Activated T-cell treated with anti-CD3 and anti-CD28 coated beads, Interleukin-2, amount 50 U/mL, for 1 hour (primary cell): ENCODE measurements at places on chromosomes 11 and 22.

DNA sequence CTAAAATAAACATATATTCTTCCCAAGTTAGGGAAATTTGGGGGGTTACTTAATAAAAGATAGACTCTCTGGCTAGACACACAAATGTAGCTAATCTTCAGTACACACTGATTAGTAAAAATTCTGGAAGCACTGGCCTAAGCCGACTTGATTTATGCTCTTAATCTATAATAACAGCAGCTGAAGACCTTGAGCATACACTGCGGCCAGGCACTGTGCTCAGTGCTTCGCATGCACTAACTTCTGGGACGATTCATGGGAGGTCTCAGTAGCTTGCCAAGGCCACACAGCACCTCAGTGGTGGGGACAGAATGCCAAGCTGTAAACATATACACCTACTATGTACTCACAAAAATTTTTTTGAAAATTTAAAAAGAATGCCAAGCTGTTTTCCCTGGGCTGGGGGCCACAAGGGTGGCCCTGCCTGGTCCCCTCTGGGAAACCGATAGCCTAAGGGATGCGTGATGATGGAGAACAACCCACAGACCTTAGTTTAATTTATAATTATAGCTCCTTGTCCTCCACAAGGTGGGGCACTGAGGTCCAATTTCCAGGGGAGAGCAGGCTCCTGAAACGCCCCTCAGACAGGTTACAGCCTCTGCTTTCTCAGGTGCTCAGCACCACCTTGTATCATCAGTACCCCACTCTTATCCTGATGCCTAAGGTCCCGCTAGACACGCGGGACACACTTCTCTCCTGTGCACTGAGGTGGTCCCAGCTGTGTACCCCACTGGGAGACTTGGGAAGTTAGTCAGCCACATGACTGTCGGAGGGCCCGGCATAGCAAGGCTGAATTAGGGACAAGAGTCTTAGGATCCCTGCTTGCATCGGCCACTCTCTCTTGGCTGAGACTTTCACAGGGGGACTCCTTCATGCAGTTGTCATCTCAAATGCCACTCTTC, 20.1 kb downstream of the SERPIND1 start:
- no peak for DNase-seq

GRCh38 chr22:39238966-39239505, 5.7 kb downstream of the PDGFB start:
- no peak for DNase-seq

DNA sequence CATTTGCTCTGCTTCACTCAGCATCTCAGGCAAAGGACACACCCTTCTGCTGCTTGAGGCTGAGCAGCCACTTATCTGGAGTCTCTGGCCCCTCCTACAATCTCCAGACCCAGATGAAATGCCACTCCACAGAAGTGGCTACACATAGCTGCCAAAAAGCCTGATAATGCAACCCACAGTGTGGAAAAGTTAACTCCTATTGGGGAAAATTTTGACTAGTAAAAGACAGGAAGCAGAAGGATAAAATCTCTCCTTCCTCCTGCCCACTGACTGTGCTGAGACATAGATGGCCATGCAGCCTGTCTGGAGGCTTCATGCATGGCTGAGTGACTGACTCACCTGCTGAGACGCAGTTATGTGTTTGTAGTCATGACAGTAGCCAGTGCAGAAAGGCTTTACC, 92.3 kb upstream of the TEAD1 start:
- DNase-seq = no peak

DNA sequence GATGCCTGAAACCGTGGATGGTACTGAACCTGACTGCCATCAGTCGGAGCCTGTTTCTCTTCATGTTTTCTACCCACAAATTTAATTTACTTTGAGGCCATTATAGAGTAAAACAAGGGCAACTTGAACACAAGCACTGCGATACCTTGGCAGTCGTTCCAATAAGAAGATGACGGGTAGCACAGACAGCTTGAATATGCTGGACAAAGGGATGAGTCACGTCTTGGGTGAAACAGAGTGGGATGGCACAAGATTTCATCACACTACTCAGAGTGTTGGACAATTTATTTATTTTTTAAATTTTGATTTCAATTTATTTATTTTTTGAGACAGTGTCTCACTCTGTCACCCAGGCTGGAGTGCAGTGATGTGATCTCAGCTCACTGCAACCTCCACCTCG, 5.7 kb downstream of the DIXDC1 start:
- DNase-seq = no peak

DNA sequence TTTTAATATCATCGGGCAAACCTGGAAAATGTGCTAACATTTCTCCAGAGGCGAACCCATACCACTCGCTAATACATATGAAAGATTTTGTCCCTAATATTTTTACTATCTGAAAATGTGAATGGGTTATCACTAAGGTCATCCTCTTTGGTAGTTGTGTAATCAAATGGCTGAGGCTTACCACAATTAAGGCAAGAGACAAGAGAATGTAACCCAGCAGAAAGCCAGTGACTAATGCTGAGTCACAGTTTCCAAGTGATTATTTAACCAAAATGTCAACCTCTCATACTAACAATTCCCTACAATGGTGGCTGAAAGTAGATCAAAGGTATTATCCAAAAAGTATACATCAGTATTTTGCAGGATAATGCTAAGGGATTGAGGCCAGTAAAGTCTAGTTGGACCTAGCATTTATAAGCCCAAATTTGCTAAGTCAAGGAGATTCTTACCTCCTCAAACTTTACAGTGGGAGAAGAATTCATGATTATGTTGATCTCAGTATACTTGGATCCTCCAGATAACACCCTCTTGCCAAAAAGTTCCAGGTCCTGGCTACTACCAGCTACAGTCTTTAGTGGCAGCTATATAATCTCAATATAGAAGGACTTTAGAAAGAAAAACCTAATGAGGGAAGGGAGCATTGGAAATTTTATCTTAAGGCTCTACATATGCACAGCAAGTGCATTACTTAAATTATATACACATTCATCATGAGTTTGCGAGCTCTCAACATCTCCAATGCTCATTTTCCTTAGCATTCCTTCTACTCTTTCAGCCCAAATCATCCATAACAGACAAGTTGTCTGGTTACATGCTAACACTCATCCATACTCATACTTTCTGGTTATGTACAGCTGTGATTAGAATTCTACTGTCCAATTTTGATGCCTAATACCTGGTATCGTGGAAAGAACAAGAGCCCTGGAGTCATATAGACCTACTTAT, 25.4 kb downstream of the SIK3 start:
- no peak for DNase-seq

DNA sequence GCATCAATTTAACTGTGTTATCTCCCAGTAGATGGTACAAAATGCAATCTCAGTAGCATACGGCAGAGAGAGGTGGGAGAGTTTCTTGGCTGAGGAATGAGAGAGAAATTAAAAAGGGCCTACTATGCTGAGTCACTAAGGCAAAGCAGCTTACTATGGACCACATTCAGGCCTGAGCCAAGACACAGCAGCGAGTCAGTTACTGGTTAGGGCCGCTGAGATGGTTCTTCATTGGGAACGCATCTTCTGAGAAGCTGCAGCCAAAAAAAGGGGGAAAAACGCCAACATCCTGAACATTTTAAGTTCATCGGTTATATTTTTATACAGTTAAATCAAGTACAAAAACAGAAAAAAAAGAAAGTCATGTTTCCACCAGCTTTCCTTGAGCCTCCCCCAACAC, 61.1 kb upstream of the BDNF start:
- DNase-seq = no peak

DNA sequence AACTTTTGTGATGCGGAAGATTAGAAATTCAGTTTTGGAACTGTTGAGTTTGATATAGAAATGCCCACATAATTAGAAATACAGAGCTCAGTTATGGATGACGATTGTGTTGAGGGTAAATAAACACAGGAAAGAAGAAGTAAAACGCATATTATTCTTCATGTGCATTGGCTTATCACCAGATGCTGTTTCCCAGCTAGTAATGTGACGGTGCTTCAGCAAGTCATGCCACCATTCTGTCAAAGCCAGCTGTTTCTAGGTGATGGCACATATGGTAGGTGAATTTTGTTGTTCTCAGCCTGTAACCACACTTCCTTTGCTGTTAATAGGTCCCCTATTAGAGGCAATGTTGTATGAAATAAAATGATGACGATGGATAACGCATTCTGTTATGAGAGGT, 68.9 kb downstream of the C11orf65 start:
- DNase-seq = no peak

GRCh38 chr11:95074792-95075563, 8.3 kb downstream of the SRSF8 start:
- DNase-seq = no peak

- DNase-seq = peak; percentile 40
Observed at GRCh38 chr11:65879617-65880016, at the start of gene CTSW. Gene CTSW (plus strand): TSS chr11:65879837. CDS start chr11:65879855, 18 bp downstream.

- no peak for DNase-seq
Observed at GRCh38 chr22:46241396-46242007, 8.6 kb downstream of the CDPF1 start.

DNA sequence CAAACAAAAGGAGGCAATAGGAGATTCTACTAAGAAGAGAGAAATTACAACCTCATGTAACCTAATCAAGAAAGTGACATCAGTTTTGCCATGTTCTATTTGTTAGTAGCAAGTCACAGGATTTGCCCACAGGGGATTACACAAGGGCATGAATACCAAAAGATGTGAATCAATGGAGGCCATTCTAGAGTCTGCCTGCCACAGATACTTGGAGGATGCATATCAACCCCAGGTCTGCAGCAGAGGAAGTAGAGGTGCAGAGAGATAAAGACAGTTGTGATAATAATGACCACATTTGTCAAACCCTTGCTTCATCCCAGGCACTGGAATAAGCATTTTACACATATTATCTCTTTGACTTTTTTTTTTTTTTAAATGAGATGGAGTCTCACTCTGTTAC, 2.4 kb upstream of the ASCC2 start:
- DNase-seq = no peak

DNA sequence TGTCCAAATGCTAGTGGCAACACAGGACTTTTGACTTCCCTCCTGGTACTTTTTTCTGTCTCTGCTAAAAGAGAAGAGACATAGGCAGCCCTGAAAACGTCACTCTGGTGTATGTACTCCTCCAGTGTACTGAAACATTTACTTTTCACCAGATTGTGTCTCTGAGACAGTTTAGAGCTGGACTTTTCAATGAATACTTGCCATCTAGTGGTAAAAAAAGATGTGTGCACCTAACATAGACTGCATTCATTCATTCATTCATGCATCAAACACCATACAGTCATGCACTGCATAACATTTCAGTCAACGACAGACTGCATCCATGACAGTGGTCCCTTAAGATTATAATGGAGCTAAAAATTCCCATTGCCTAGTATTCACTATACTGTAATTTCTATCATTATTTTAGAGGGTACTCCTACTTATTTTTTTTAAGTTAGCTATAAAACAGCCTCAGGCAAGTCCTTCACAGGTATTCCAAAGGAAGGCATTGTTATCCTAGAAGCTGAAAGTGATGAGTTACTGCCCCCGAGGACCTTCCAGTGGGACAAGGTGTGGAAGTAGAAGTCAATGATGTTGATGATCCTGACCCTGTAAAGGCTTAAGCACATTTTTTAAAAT, 186.2 kb downstream of the SPON1 start:
- DNase-seq = no peak

- DNase-seq = no peak
Observed at GRCh38 chr22:19070397-19071169, 51.6 kb downstream of the DGCR2 start.

DNA sequence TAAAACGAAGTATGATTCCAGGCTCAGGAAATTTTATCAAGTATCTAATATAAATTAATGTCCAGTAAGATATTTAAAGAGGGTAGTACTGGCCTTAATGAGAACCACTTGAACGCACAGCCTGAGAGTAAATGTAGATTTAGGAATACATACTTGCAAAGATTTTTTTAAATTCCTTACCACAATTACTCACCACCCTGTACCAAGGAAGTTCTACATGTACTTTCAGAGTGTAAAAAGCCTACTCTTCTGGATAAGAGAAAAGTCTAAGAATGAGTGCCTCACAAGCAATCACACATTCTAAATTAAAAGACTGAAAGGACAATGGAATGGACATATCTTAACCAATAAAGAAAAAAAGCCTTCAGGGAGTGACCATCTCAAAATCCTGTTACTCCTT, 697.4 kb downstream of the DLG2 start:
- no peak for DNase-seq

- no peak for DNase-seq
Observed at GRCh38 chr11:123132881-123133280, 62.2 kb downstream of the CLMP start.

- no peak for DNase-seq
Observed at GRCh38 chr11:117505285-117505970, 177.8 kb downstream of the CEP164 start.

- DNase-seq = no peak
Observed at GRCh38 chr11:78808923-78809322, 234.3 kb upstream of the NARS2 start.

DNA sequence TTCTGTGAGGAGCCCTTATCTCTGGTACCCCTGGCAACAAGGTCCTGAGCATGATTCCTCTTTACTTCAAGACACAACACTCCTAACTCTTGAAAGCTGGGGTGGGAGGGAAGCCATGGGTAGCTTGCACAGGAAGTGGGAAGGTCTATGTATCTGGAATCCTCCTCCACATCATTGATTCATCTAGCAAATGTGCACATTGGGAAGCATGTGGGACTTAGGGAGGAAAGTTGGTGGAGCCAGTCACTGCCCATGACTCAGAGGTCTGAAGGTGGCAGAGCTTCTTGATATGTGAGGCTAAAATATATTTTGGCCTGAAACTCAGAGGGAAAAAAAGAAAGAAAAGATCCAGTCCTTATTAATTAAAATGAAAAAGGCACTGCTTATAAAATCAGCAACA, 1000.9 kb downstream of the DLG2 start:
- DNase-seq = no peak

DNA sequence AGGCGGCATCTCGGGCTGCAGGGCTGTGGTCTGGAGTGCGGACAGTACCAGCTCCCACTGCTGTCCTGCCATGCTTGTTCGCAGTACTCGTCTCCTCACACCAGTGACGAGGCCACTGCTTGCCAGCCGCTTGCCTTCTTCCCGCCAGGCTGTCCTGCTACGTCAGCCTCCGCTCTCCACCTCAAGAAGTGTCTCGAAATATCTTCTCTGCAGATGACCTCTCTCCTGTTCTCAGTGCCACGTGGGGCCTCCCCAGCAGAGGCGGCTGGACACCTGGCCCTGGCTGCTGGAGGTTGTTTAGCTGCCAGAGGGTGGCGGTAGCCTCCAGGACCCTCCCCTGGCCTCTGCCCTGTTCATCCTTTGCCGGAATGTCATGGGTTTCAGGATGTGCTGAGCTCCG, 3.1 kb upstream of the CCDC188 start:
- no peak for DNase-seq

GRCh38 chr22:31977141-31977841, 33.0 kb downstream of the YWHAH start:
- DNase-seq = peak; percentile 77

DNA sequence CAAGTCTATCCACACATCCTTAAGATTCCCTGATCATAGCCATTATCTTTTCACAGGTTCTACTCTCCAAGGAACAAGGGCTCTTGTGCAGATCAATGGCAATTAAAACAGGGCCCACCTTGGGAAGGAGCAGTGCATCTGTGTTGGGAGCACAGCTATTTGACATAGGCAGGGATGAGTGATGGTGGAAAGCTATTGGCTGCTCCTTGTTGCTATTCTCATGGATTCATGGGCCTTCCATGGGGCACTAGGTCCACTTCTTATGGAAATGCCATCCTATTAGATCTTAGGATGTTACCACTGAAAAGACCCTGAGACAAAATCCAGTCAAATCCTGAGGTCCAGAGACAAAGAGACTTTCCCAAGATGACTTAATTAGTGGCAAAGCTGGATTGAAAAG, 148.6 kb upstream of the MTNR1B start:
- DNase-seq = no peak

- DNase-seq = no peak
Observed at GRCh38 chr22:36397131-36398093, 9.6 kb upstream of the MYH9 start.
